ENCODE measurements at places on chromosomes 7 and 10.

DNA sequence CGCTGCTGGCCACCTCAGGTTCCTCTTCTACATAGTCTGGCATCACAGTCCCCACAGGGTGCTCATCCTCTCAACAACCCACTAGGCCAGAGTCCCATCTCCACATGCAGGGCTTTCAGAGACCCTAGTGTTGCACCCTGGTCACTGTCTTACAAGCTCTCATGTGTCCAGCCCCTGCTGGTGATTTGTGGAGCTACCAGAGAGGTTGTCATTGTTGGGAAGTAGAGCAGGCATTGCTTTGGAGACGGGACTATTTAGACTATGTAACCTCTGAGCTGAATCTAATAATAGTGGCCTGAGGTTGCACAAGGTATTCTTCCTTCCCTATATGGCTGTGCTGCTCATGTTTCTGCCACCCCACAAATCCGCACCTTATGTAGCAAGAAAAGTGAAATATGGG lies 135.3 kb upstream of the VWC2 start:
- no peak for DNase-seq

- DNase-seq: no peak
Observed at GRCh38 chr10:103429647-103430046, 22.5 kb downstream of the CALHM2 start.

DNA sequence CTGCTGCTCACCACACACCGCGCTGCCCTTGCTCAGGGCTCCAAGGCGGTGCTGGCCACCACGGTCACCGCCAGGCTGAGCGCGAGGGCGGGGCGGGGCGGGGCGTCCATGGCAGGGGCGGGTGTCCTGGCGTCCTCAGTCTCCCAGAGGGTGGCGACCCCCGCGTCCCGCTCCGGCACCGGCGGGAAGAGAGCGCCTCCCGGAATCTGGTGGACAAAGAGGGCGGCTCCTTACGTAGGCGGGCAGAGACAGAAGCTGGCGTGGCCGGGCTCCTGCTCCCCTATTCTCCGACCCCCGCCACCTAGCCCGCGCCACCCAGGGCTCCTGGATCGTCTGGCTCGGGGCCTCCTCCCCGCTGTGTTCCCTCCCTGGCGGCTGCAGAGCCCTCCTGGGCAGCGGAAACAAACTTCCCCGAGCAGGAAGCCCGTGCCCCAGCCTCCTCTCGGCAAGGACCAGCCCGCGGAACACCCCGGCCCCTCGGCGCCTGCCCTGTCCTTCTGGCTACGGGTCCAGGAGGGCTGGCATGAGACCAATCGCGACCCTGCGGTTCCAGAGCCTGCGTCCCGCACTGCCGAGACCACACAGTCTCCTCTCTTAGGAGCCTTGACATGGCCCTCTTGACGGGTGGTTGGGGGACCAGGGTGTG lies 133.8 kb upstream of the ZNF92 start:
- no peak for DNase-seq

DNA sequence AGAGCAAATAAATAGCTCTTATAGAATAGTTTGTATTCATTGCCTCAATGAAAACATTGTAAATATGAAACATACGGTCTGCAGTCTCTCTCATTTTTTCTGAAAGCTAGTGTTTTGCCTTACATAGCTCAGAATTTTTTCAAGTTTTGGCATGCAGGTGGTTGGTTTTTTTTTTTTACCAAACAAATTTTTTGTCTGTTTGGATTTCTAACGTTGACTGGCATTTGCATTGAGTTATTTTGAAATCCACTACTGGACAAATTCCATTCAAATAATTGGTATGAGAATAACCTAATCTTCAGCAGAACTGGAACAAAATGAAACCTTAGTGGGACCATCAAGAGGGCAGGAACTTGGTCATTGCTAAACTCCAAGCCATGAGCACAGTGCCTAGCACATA lies 107.6 kb upstream of the SAMD8 start:
- no peak for DNase-seq

GRCh38 chr7:106486331-106486730 lies 174.6 kb downstream of the CCDC71L start:
- no peak for DNase-seq

Measured in HFF-Myc (cell line).